ENCODE measurements at places on chromosomes 5 and 9. TPM values are rescaled to one million over a fixed set of nuclear protein-coding genes. Genes with fewer than 3 reads are reported as not detected.

The SNCB gene
- 0.79 TPM for total RNA-seq

The VCAN gene
- total RNA-seq, result not detected

The LCN9 gene
- total RNA-seq, result not detected

The THBS4 gene
- total RNA-seq, result 2.3 TPM

The ORM2 gene
- not detected for total RNA-seq

The CDX1 gene
- not detected for total RNA-seq

The C9orf152 gene
- total RNA-seq, result not detected

The FGD3 gene
- total RNA-seq, result 43.5 TPM

The CYLC2 gene
- not detected for total RNA-seq

DNA sequence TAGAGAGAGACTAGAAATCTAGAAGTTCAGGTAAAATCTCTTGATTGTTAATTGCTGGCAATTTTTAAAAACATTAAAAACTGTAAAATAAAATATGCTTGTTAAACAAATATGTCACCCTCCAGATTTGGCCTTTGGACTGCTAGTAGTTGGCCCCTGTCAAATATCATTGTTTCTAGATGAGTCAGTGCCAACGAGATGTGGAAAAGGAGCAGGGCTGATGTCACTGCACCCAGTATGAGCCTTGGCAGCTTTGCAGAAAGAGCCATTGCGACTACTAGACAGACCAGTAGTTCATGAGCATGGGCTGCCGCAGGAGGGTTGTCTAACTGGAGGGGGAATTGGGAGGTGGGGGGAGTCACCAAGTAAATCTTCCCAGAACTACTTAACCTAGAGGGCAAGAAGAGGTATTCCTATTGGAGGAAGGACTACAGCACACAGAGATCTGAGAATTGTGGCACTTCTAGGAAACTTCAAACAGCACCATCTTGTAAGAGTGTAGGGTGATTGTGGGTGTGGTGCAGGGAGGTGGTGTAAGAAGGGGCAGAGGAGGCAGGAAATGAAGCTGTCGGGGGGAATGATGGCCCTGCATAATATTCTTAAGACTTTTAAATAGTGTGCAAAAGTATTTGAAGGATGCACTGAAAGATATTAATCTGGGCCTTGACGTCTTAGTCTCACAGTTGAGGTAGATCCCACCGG lies 7.1 kb upstream of the DOCK2 start:
- peaks cover 6% of the 10 kb centered on the region for H3K4me1 ChIP-seq
- no peaks in the 10 kb centered on the region for H3K36me3 ChIP-seq
- no peak overlapping the region for H3K4me3 ChIP-seq
- peak overlapping the region; percentile 58 for H3K27ac ChIP-seq
- DNase-seq, result peak; percentile 49
- peaks cover 2% of the 10 kb centered on the region for H3K27me3 ChIP-seq

DNA sequence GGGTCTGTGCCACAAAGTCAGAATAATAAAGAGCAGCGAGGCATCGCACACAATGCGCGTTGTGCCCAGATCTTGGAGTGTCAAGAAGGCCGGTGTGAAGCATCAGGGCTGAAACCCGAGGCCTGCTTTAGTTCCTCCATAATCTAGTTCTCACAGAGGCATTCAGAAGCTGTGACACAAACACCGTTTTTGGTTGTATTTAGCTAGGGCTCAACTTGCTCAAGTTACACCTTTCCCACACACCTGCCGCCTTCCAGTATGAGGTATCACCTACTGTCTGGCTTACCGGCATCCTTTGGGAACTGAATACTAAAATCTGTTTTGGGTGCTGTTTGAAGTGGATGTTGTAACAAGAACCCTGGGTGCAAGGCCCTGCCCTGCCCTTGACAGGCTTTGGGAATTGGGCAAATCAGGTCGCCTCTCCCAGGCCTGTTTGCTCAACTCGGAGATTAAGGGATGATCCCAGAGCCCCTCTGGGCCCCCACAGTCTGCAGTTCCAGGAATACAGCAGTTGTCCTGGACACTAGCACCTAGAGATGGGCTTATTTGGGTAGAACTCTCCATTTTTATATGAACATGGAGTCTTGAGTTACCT lies 27.0 kb downstream of the SLC25A25 start:
- peaks cover 83% of the 10 kb centered on the region for H3K4me1 ChIP-seq
- no peak overlapping the region for H3K4me3 ChIP-seq
- peak overlapping the region; percentile 94 for H3K27ac ChIP-seq
- H3K27me3 ChIP-seq, result no peaks in the 10 kb centered on the region

DNA sequence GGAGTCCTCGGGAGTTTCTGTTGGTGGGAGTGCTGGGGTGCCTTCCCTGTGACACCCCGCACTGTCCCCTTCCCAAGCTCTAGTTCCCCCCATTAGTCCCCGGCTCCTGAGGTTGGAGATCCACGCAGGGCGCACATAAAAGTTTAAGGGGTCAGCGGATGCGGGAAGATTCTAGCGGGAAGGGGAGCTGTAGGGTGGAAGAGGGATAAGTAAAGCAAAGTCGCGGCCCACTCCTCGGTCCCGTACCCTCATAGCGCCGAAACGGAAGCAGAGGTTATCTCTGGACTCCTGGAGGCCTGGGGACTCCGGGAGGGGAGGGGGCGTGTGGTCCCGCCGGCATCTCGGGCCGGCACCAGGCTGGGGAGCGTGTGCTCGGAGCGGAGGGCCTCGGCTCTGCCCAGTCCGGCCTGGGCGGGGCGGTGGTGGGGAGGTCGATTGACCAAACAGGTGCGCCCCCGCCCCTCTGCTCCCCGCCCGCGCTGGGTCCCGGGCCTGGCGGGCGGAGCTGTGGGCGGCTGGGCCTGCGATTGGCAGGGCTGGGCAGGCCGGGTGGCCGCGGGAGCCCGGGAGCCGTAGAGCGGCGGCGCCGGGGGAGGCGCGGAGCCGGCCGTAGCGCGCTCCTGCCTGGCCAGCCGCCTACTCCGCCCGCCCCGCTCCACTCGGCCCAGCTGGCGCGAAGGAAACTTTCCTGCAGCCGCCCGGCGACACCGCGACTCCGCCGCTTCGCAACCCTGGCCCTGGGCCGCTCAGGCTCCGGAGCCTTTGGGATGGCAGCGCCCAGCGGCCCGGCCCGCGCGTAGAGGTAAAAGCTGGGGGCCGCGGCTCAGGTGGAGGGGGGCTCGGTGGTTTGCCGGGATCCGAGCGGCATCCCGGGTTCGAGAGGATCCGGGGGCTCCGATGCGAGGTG lies 52.2 kb upstream of the DAB2IP start:
- H3K27ac ChIP-seq, result no peak overlapping the region
- DNase-seq, result no peak
- peaks cover 3% of the 10 kb centered on the region for H3K36me3 ChIP-seq
- peaks cover 2% of the 10 kb centered on the region for H3K4me1 ChIP-seq
- no peak overlapping the region for H3K4me3 ChIP-seq
- H3K27me3 ChIP-seq, result peaks cover 51% of the 10 kb centered on the region

DNA sequence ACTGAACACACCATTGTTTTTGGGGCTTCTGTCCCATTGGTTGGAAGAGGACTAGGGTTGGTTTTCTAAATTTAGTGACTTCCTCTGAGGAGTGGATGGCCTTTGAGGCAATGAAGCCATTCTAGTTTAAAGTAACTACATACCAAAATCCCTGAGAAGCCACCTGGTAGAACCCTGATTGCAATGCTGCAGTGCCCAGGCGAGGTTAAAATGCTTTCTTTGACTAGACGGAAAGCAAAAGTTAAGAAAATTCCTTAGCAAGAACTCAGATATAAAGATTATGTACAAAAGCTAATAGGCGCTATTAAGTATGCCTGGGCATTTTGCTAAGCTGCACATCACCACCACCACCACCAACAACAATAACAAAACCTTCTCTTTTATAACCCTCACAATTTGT lies 20.6 kb downstream of the GLRX start:
- H3K4me3 ChIP-seq, result no peak overlapping the region
- peaks cover 2% of the 10 kb centered on the region for H3K36me3 ChIP-seq
- H3K27ac ChIP-seq, result no peak overlapping the region
- H3K27me3 ChIP-seq, result no peaks in the 10 kb centered on the region
- no peaks in the 10 kb centered on the region for H3K4me1 ChIP-seq

- no peak for DNase-seq
- peaks cover 60% of the 10 kb centered on the region for H3K4me1 ChIP-seq
- H3K36me3 ChIP-seq, result peaks cover 21% of the 10 kb centered on the region
- H3K4me3 ChIP-seq, result no peak overlapping the region
- H3K27me3 ChIP-seq, result no peaks in the 10 kb centered on the region
Observed at GRCh38 chr9:91157883-91158282, 203.8 kb downstream of the AUH start.

DNA sequence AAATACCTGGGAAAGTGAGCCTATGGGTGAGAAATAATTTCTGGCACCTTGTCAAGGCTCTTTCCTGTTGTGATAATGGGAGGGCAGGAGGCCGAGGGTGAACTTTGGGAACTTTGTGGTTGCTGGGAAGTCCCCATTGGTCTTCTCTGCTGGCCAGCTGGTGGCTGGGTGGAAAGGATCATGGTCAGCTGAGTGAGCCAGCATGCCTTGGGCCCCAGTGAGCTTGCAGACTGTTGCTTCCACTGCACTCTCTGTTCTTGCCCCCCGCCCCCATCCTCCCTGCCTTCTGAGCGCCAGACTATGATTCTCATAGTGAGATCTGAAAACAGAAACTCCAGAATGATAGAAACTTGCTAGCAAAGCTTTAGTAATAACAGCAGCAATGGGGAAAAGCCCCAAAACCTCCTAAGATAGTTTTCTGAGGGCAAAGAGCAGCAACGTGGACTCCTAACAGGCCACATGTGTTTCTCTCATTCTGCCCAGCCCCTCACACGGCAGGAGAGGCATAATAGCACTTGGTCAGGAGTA lies 139.2 kb upstream of the SMARCA2 start:
- H3K27ac ChIP-seq, result peak overlapping the region; percentile 86
- H3K36me3 ChIP-seq, result no peaks in the 10 kb centered on the region
- H3K4me1 ChIP-seq, result peaks cover 28% of the 10 kb centered on the region
- no peak overlapping the region for H3K4me3 ChIP-seq

DNA sequence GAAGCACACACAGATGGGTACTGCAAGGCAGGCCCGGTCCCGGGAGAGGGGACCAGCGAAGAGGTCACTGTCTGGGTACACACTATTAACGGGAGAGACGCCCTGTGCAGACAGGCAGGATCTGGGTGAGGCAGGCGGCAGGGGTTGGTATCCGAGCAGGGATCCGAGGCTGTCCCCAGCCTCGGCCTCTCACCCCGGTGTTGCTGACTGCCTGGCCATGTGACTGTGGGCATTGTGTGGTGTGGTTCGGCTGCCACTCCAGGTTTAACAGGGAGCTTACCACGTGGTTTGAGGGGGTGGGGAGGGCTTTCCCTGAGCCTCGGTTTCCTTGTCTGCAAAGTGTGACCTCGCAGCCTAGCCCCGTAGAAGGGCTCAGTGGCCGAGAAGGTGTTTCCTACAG lies 11.1 kb upstream of the RALGDS start:
- peak overlapping the region; percentile 94 for H3K27ac ChIP-seq
- no peak for DNase-seq
- H3K4me1 ChIP-seq, result peaks cover 75% of the 10 kb centered on the region
- H3K27me3 ChIP-seq, result no peaks in the 10 kb centered on the region
- peaks cover 22% of the 10 kb centered on the region for H3K36me3 ChIP-seq

- no peaks in the 10 kb centered on the region for H3K4me1 ChIP-seq
- peaks cover 6% of the 10 kb centered on the region for H3K27me3 ChIP-seq
- H3K4me3 ChIP-seq, result no peak overlapping the region
- no peak overlapping the region for H3K27ac ChIP-seq
Observed at GRCh38 chr5:127445328-127445727, 72.1 kb upstream of the PRRC1 start.

DNA sequence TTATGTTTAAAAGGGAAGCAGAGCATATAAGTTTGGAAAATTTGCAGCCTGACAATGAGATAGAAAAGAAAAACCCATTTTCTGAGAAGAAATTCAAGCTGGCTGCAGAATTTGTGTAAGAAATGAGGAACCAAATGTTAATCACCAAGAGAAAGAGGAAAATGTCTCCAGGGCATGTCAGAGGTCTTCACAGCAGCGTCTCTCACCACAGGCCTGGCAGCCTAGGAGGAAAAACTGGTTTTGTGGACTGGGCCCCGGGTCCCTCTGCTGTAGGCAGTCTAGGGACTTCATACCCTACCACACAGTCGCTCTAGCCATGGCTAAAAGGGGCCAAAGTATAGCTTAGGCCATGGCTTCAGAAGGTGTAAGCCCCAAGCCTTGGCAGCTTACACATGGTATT lies 32.1 kb upstream of the HSD17B4 start:
- DNase-seq, result no peak
- no peak overlapping the region for H3K4me3 ChIP-seq
- no peaks in the 10 kb centered on the region for H3K27me3 ChIP-seq
- H3K36me3 ChIP-seq, result no peaks in the 10 kb centered on the region
- no peak overlapping the region for H3K27ac ChIP-seq

- H3K27ac ChIP-seq, result peak overlapping the region; percentile 71
- peaks cover 8% of the 10 kb centered on the region for H3K4me1 ChIP-seq
- peaks cover 44% of the 10 kb centered on the region for H3K27me3 ChIP-seq
- H3K36me3 ChIP-seq, result peaks cover 2% of the 10 kb centered on the region
- peak; percentile 35 for DNase-seq
- H3K4me3 ChIP-seq, result peak overlapping the region; percentile 78
Observed at GRCh38 chr9:38619556-38620447, 594 bp downstream of the ANKRD18A start.

- H3K36me3 ChIP-seq, result no peaks in the 10 kb centered on the region
- no peak for DNase-seq
- H3K27ac ChIP-seq, result no peak overlapping the region
- peaks cover 12% of the 10 kb centered on the region for H3K4me1 ChIP-seq
Observed at GRCh38 chr5:150203832-150204589, 14.1 kb downstream of the SLC6A7 start.

DNA sequence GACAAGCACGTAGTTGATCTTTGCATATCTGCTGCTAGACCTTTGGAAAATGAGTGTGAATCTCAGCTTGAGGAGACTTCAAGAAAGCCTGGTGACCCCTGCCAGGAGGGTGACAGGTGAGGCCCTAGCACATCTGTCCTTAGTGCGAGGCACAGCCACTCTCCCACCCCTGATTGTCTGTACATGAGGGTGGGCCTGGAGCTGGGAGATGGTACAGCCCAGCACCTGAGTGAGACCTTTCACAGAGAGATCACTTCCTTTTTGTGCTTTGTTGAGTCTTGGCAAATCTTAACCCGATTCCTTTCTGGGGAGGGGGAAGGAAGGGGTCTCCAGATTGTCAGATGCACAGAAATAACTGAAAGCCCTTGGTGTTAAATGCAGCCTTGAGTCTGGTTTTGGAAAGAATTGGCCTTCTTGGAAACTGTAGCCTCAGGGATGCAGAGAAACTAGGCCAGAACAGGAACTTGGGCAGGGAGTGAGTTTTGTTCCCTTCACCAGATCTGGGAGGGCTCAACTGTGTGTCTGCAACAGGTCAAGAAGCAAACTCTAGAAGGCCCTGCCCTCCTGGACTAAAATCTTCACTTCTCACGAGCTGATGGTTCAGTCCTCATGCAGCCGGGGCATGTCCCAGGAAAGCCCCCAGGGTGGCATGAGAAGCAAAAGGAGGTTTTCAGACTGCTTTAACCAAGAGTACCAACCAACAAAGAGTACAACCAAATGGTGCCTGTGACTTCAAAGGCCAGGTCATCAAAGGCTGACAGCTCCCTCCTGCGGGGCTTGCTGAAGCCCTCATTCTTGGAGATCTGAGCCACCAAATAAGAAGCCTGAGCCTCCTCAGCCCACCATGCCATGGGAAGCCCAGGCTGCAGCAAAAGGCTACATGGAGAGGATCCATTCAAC lies 20.8 kb upstream of the SEMA4D start:
- H3K27me3 ChIP-seq, result no peaks in the 10 kb centered on the region
- H3K4me3 ChIP-seq, result no peak overlapping the region
- no peaks in the 10 kb centered on the region for H3K36me3 ChIP-seq
- peak overlapping the region; percentile 60 for H3K27ac ChIP-seq
- H3K4me1 ChIP-seq, result peaks cover 71% of the 10 kb centered on the region

GRCh38 chr5:8258801-8259200 lies 389.9 kb downstream of the MTRR start:
- no peaks in the 10 kb centered on the region for H3K4me1 ChIP-seq
- no peaks in the 10 kb centered on the region for H3K36me3 ChIP-seq
- H3K4me3 ChIP-seq, result no peak overlapping the region
- no peak for DNase-seq
- no peak overlapping the region for H3K27ac ChIP-seq

GRCh38 chr5:10317825-10318682 lies 10.4 kb upstream of the CMBL start:
- no peaks in the 10 kb centered on the region for H3K36me3 ChIP-seq
- DNase-seq, result no peak
- H3K4me3 ChIP-seq, result no peak overlapping the region
- no peaks in the 10 kb centered on the region for H3K27me3 ChIP-seq
